ENCODE measurements at places on chromosomes 1 and 21. TPM values are rescaled to one million over a fixed set of nuclear protein-coding genes. Genes with fewer than 3 reads are reported as not detected.
A peak's percentile ranks its signal among the peaks of the same experiment; 100 is the strongest.

- no peak overlapping the region for H3K4me3 ChIP-seq
- H3K4me1 ChIP-seq, result no peaks in the 10 kb centered on the region
- DNase-seq, result no peak
- H3K27me3 ChIP-seq, result no peaks in the 10 kb centered on the region
- no peak overlapping the region for H3K27ac ChIP-seq
Observed at GRCh38 chr1:86197206-86197855, 40.8 kb upstream of the COL24A1 start.

The LEFTY2 gene
- not detected for total RNA-seq

The SERTAD4 gene
- not detected for total RNA-seq

DNA sequence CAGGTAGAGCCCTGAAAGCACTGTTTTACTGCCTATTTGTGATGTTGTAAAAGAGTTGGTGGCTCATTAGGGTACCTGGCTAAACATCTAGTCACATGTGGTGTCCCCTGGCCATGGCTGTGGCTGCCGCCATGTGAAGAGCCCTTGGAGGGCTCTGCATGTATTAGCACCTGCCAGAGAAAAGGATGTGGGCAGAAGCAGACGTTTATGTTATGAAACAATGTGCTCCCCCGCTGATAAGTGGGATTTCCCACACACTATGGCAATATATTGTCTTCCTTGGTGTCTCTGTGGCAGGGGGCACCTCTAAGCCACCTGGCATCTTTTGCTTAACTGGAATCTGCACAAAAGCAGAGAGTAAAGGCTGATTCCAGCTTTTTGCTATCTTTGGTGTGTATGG is 9.6 kb downstream of the TENT5C start:
- DNase-seq, result peak; percentile 89
- H3K4me3 ChIP-seq, result peak overlapping the region; percentile 92
- H3K36me3 ChIP-seq, result peaks cover 50% of the 10 kb centered on the region
- peaks cover 98% of the 10 kb centered on the region for H3K4me1 ChIP-seq
- no peaks in the 10 kb centered on the region for H3K27me3 ChIP-seq

GRCh38 chr1:218332416-218332815 is 12.7 kb upstream of the TGFB2 start:
- no peak for DNase-seq
- H3K36me3 ChIP-seq, result no peaks in the 10 kb centered on the region
- no peak overlapping the region for H3K27ac ChIP-seq

DNA sequence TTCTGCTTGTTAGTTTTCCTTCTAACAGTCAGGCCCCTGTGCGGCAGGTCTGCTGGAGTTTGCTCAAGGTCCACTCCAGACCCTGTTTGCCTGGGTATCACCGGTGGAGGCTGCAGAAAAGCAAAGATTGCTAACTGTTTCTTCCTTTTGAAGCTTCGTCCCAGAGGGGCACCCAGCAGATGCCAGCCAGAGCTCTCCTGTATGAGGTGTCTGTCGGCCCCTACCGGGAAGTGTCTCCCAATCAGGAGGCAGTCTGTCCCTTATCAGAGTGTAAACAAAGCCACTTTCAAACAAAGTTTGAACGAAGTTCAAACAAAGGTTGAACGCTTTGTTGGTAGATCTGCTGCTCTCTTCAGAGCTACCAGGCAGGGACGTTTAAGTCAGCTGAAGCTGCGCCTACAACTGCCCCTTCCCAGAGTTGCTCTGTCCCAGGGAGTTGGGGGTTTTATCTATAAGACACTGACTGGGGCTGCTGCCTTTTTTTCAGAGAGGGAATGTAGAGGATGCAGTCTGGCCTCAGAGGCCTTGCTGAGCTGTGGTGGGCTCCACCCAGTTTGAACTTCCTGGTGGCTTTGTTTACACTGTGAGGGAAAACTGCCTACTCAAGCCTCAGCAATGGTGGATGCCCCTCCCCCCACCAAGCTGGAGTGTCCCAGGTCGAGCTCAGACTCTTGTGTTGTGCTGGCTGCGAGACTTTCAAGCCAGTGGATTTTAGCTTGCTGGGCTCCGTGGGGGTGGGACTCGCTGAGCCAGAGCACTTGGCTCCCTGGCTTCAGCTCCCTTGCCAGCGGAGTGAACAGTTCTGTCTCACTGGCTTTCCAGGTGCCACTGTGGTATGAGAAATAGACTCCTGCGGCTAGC is 401.8 kb downstream of the SRGAP2C start:
- no peaks in the 10 kb centered on the region for H3K27me3 ChIP-seq
- DNase-seq, result no peak
- no peak overlapping the region for H3K4me3 ChIP-seq

The AIM2 gene
- 1.8 TPM for total RNA-seq

GRCh38 chr1:204304067-204304466 is 55.7 kb downstream of the PLEKHA6 start:
- H3K4me1 ChIP-seq, result no peaks in the 10 kb centered on the region
- H3K36me3 ChIP-seq, result no peaks in the 10 kb centered on the region
- H3K27ac ChIP-seq, result no peak overlapping the region
- DNase-seq, result no peak

DNA sequence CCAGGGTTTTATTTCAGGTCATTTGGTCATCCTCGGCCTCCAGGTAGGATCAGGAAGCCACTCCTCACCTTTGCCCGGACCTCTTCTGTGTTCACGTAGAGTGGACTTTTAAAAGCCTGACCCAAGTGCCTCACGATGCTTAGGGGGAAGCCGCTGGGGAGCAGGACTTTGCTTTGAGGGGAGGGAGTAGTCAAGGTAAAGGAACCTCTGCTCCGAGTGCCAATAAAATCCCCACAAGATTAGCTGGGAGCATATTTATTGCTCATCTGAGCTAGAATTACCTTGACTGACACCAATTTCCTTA is 603 bp upstream of the DHRS3 start:
- H3K36me3 ChIP-seq, result peaks cover 4% of the 10 kb centered on the region
- peaks cover 53% of the 10 kb centered on the region for H3K4me1 ChIP-seq
- no peak for DNase-seq
- no peaks in the 10 kb centered on the region for H3K27me3 ChIP-seq
- H3K27ac ChIP-seq, result peak overlapping the region; percentile 96
- H3K4me3 ChIP-seq, result peak overlapping the region; percentile 89

DNA sequence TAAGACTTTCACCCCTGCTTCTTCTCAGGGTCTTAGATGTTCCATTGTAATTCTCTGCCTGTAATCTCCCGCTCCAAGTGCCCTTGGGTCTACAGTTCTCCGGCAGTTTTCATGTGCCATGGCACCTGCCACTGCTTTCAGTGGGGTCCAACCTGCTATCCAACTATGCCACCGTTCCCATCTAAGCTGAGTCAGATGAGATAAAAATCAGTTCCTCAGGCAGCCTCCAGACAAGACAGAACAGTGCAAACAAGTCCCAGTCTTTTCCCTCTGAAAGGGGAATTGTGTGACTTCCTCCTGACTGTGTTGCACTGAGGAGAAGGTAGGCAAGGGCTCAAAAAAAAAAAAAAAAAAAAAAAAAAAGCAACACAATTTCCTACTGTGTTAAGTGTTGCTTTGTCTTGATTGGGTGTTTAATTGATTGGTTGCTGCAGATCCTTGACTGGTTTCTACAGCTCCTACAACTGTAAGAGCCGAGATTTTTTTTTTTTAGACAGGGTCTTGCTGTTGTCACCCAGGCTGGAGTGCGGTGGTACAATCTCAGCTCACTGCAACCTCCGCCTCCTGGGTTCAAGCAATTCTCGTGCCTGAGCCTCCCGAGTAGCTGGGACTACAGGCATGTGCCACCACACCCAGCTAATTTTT is 50.7 kb downstream of the EBNA1BP2 start:
- H3K27me3 ChIP-seq, result peaks cover 20% of the 10 kb centered on the region
- no peak for DNase-seq
- H3K27ac ChIP-seq, result no peak overlapping the region
- H3K4me1 ChIP-seq, result no peaks in the 10 kb centered on the region
- no peaks in the 10 kb centered on the region for H3K36me3 ChIP-seq

DNA sequence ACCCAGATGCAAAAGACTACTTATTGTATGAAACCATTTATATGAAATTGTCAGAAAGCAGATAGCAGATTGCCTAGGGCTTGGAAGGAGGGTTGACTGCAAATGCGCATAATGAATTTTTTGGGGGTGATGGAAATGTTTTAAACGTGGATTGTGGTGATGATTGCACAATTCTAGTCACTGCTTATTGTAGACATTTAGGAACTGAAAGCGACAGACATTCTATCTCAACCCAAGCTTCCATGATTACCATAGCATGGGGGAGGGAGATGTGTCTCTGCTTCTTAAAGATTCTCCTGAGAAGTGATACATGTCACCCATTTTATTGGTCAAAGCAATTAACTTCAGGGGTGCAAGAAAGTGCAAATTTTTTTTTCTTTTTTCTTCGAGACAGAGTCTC is 2.8 kb upstream of the MTF2 start:
- H3K4me1 ChIP-seq, result peaks cover 19% of the 10 kb centered on the region
- no peak overlapping the region for H3K4me3 ChIP-seq
- peaks cover 7% of the 10 kb centered on the region for H3K36me3 ChIP-seq
- H3K27ac ChIP-seq, result no peak overlapping the region
- H3K27me3 ChIP-seq, result peaks cover 2% of the 10 kb centered on the region

The SAMSN1 gene
- total RNA-seq, result 383 TPM

- peaks cover 13% of the 10 kb centered on the region for H3K4me1 ChIP-seq
- H3K4me3 ChIP-seq, result no peak overlapping the region
- DNase-seq, result no peak
- H3K36me3 ChIP-seq, result peaks cover 24% of the 10 kb centered on the region
- no peaks in the 10 kb centered on the region for H3K27me3 ChIP-seq
Observed at GRCh38 chr1:246647113-246647512, 77.1 kb upstream of the SCCPDH start.

The TIAM1 gene
- total RNA-seq, result 57.4 TPM

The DDOST gene
- 227 TPM for total RNA-seq

DNA sequence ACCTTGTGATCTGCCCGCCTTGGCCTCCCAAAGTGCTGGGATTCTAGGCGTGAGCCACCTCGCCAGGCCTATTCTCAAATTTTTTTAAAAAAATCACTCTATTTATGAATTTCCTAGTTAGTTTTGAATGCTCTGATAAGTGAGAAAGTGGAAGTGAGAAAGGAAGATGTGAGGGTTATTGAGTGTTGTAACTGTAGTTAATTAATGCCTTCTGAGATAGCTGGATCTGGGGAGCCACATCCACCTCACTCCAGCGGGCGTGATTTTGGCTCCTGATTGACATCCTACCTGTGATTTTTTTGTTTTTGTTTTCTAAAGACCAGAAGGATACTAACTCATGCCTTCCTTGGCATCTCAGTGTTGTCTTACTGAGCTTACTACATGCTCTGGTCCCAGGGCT is 65.6 kb downstream of the ST3GAL3 start:
- H3K27ac ChIP-seq, result no peak overlapping the region
- H3K27me3 ChIP-seq, result no peaks in the 10 kb centered on the region
- H3K4me3 ChIP-seq, result no peak overlapping the region
- DNase-seq, result no peak
- H3K36me3 ChIP-seq, result peaks cover 11% of the 10 kb centered on the region

- H3K27ac ChIP-seq, result peak overlapping the region; percentile 8
- H3K36me3 ChIP-seq, result no peaks in the 10 kb centered on the region
- H3K4me1 ChIP-seq, result peaks cover 15% of the 10 kb centered on the region
- no peak for DNase-seq
- H3K27me3 ChIP-seq, result no peaks in the 10 kb centered on the region
Observed at GRCh38 chr1:174841747-174842146, 158.0 kb upstream of the CACYBP start.

The TPTE gene
- total RNA-seq, result not detected

DNA sequence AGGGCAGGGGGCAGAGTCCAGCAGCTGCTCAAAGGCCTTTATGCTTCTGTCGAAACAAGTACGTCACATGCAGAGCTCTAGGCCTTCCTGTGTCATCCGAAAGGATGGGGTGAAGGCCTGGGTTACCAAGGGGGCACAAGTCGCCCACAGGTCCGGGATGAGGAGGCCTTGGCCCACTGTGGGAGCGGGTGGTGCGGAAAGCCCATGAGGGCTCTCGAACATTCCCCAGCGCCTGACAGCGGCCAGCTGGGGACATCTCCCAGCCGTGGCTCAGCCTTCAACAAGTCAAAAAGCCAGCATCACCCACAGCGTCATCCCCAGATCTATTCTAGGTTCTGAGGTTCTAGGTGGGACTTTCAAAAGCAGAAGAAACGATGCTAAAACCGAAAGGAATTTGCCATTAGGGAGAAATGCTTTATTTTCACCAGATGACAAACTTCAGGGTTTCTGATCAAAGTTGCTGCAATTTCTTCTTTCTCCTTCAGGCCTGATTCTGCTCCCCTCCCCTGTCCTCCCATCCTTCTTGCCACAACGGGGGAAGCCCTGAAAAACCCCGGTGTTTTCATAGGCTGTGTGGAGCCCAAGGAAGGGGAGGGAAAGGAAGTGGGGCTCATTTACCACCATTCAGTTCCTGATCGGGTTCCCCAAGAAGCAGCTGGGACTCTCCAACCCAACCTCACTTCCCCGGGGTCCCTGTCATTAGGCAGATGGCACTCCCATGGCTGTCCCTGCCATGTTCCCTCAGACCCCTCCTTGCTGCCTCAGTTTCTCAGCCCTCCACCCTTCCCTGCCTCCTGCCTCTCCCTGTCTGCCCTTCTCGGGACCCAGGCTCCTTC is 17.6 kb downstream of the GPR137B start:
- peaks cover 28% of the 10 kb centered on the region for H3K36me3 ChIP-seq
- peaks cover 71% of the 10 kb centered on the region for H3K4me1 ChIP-seq
- H3K27ac ChIP-seq, result peak overlapping the region; percentile 78

GRCh38 chr21:14645702-14646101 is 99.6 kb upstream of the SAMSN1 start:
- H3K4me3 ChIP-seq, result no peak overlapping the region
- H3K4me1 ChIP-seq, result no peaks in the 10 kb centered on the region
- H3K27ac ChIP-seq, result no peak overlapping the region
- no peaks in the 10 kb centered on the region for H3K27me3 ChIP-seq

GRCh38 chr1:209651138-209651587 is 1.1 kb downstream of the LAMB3 start:
- H3K4me3 ChIP-seq, result no peak overlapping the region
- no peaks in the 10 kb centered on the region for H3K36me3 ChIP-seq
- H3K4me1 ChIP-seq, result peaks cover 9% of the 10 kb centered on the region
- no peak for DNase-seq
